ENCODE measurements at places on chromosomes 6 and 20. TPM values are rescaled to one million over a fixed set of nuclear protein-coding genes. Genes with fewer than 3 reads are reported as not detected.

- DNase-seq, result no peak
These were observed 42.2 kb downstream of the GFOD1 start for GRCh38 chr6:13445005-13445743.

DNA sequence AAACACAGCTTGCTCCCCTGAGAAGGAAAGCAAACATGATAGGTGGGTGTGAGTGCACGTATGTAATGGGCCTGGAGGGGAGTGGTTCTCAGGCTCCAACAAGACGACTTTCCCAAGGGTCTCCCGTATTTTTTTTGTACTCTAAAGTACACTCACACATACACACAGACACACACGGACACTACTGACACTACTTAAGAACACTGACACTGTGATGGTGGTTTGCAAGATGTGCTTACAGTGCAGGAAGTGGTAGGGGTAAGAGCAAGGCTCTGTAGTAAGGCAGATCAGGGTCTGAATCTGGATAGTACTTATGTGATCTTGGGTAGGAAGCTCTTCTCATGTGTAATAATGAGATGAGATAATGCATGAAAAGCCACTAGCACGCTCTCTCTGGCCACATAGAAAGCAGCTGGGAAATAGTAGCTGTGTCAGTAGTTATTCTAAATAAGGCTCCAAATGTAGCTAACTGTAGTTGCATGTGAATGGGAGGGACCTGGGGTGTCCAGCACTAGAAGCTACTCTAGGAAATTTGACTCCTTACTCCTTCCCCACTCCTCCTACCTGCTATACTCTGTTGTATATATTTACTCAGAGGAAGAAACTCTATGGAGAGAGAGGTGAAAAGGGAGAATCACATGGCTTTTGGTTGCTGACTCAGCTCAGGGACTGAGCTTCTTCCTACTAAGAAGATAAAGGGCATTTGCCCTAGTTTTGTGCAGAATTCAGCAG, 8.4 kb upstream of the ZBTB24 start:
- no peak for DNase-seq

DNA sequence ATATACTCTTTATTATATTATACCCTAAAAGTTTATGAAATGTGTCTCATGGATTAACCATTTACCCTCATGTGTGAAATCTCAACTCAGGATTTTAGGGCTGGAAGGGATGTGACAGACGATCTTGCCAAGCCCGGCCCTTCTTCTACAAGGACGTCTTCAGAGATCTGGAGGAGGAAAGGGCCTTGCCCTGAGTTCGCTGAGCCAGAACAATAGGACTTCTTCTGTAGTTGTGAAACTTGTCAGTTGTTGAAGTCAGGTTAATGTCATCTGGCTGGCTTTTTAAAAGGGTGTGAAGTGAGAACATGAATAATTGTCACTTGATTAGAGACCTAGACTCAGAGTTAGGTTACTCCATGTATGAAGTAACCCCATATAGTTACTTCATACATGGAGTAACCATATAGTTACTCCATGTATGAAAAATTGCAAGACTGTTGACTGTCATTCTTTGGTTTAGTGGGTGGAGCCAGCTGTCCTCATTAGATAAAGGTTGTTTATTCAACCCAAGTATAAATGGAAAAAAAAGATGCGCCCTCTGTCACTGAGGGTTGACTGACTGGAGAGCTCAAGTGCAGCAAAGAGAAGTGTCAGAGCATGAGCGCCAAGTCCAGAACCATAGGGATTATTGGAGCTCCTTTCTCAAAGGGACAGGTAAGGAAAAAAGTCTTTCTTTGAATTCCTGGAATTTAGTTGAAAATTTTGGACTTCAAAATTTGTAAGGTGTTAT, at the start of gene ARG1:
Gene ARG1 (plus strand): TSS at position 541 of the 730 bp plus-strand sequence. CDS start 57 bp downstream, at position 598.
- DNase-seq, result no peak

DNA sequence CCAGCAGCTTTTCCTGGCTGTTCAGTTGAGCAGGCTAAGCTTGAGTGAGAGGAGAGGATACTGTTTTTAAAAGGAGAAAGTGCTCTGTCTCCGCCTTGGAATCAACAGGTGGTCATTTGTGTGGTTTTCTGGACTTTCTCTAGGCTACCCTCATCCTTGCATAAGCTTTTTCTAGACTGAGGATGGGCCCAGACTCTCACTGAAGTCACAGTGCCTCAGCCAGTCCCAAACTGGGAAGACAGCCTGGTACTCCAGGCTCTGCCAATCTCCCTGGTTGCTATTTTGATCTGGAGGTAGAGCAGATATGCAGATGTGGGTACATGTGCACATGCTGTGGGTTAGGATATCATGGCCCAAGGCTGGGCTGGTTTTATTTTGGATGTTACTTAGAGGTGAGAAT, 7.0 kb downstream of the SCUBE3 start:
- DNase-seq, result no peak

DNA sequence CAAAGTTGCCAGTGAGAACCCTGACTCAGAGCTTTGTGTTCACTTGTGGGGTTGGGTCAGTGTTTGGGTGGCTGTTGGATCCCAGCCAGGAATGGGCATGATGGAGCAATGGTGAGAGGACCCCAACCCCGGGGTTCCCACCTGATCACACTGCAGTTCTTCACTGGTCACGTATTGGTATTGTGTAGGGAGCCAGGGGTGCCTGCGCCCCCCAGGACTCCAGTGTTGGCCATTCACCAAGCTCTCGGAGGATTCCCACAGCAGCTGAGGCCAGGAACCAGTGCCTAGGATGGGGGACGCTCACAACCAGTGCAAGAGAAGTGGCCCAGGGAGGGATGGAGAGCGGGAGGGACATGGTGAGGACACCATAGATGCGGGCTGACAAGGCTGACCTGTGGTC, 207.2 kb downstream of the CDH4 start:
- DNase-seq, result no peak

DNA sequence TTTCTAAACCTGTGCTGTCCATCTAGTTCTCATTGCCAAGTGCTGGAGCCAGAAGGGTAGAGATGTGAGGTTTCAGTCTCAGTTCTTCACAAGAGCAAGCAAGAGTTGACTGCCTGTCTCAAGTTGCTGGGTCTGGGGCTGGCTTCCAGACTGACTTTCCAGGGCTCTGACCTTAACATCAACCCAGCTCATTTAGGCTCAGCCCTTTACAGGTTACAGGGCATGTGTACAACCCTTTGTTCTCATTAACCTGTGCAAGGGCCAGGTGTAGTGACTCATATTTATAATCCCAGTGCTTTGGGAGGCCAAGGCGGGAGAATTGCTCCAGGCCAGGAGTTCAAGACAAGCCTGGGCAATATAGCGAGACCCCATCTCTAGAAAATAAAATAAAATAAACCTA, 30.6 kb downstream of the FITM2 start:
- DNase-seq, result no peak

- DNase-seq, result no peak
These were observed 64.5 kb downstream of the EYA2 start for GRCh38 chr20:46959081-46959692.

DNA sequence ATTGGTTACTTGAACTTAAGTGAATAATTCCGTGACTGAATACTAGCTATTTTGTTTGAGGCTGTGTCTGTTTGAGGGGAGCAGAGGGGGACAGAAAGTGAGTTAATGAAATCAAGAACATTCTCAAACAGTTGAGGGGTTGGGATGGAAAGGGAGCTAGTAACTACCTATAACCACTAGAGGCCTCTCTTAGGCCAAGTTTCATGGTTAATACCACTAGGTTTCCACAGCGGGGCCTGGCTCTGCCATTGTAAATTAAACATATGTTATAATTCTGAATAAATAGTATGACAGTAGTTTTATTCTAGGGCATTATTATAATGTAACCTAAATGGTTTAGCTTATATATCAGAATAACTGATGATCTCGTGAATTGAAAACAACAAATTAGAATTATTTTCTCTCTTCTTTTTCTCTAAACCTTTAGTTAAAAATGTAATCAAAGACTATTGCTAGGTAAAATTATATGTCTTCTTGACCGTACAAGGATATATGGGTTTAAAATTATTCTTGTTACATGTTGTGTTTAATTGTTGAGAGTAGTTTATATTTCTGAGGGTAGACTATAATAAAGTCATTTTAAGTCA, 108.1 kb downstream of the BCKDHB start:
- DNase-seq, result no peak

The CABLES2 gene
- 14.6 TPM for polyA plus RNA-seq

DNA sequence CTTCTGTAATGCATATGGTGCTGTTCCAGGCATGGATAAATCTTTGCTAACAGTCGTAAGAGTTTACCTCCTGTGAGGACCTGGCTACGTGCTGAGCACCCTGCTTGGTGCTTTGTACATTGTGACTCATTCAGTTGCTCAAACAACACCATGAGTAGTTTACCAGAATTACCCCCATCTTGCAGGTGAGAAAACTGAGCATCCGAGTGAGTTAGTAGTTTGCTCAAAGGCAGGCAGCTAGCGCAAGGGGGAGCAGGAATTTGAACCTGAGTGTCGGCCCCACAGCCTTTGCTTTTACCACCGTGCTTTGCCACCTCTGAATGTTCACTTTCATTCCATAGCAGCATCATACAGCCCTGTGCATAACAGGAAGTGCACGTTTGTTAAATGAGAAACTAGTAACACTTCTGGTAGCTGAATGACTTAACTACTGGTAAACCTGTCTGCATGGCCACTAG, 121.9 kb downstream of the MTHFD1L start:
- no peak for DNase-seq

DNA sequence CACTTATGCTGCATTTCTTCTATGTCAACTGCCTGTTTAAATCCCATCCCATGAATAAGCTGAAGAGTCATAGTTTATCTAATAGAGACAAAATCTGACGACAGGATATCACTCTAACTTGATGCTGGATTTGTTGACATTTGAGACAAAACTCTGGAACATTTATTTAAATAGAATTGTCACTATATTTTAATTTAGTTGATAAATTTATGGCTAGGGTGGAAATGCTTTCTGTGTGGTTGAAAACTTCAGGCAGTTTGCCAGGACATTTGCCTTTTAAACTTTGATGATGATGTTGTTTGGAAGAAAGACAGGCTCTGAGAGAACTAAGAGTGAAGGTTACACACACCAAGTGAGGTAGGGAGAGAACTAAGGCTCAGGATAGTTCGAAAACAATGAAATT, 68.1 kb downstream of the GJA1 start:
- no peak for DNase-seq

All from left lung (tissue), 14 donors.